ENCODE measurements at places on chromosomes 7 and 10. TPM values are rescaled to one million over a fixed set of nuclear protein-coding genes. Genes with fewer than 3 reads are reported as not detected.

GBX1 gene
- total RNA-seq, result 0.41 TPM

AGR2 gene
- not detected for total RNA-seq

LBX1 gene
- not detected for total RNA-seq

UPK3B gene
- total RNA-seq, result 2.8 TPM

DPYSL4 gene
- not detected for total RNA-seq

CLRN3 gene
- not detected for total RNA-seq

ALDH18A1 gene
- total RNA-seq, result 112 TPM

PCGF6 gene
- 2.4 TPM for total RNA-seq

SORBS1 gene
- 422 TPM for total RNA-seq

GARIN1A gene
- total RNA-seq, result 0.35 TPM

GIMAP1 gene
- total RNA-seq, result 4.0 TPM

ADRB1 gene
- total RNA-seq, result not detected
